ENCODE measurements at places on chromosomes 4 and X. TPM values are rescaled to one million over a fixed set of nuclear protein-coding genes. Genes with fewer than 3 reads are reported as not detected.

DNA sequence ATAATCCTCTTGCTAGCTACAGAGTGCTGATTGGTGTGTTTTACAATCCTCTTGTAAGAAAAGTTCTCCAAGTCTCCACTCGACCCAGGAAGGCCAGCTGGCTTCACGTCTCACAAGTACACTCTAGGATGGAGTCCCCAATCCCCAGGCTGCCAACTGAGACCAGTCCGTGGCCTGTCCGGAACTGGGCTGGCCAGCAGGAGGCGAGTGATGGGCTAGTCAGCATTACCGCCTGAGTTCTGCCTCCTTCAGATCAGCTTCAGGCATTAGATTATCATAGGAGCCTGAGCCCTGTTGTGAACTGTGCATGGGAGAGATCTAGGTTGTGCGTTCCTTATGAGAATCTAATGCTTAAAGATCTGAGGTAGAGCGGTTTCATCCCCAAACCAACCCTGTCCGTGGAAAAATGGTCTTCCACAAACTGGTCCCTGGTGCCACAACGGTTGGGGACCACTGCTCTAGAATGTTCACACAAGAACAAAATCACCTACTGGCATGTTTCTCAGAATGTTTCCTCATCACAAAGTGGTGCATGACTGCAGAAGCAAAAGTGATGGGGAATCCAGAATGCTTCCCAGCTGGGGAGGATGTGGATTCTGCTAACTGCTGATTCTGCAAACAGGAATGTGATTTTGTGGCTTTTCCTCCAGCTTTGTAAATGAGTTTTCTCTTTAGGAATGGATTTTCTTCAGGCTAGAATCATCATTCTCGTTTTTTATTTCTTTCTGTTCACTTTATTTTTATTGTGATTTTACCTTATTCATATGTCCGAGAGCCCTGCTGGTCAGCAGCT, 40.9 kb downstream of the SEPTIN11 start:
- DNase-seq = no peak

DNA sequence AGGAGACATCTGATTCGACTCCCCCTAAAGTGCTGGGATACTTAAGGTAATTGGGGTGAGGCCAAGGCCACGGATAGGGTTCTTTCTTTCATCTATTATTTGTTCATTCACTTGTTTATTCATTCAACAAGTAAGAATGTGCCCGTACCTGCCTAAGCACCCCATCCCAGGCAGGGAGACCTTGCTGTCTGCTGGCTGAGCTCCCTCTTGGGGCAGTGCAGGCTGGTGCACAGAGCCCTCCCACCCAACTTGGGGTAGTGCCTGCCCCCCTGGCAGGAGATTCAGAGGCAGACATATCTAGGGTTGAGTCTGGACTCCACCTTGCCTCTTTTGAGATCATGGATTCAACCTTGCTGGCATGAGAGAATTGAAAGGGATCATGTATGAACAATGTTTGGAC, 95.7 kb downstream of the DRD5 start:
- DNase-seq = no peak

DNA sequence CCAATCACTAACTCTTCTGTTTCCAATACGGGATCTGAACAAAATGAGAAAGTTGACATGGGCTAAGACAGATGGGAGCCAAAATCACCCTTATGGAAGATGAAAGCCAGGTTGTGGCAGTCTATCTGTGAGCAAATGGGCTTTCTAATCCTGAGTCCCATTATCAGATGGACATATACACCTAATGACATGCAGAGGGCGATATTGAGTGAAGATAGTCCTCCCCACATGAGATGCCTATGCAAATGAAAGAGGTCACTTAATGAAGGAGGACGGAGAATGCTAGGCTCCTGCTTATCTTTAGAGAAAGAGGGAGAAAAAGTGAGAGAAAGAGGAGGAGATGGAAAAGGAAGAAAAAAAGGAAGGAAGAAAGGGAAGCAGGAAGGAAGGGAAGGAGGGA, 547.5 kb downstream of the NLGN4X start:
- DNase-seq = no peak

DNA sequence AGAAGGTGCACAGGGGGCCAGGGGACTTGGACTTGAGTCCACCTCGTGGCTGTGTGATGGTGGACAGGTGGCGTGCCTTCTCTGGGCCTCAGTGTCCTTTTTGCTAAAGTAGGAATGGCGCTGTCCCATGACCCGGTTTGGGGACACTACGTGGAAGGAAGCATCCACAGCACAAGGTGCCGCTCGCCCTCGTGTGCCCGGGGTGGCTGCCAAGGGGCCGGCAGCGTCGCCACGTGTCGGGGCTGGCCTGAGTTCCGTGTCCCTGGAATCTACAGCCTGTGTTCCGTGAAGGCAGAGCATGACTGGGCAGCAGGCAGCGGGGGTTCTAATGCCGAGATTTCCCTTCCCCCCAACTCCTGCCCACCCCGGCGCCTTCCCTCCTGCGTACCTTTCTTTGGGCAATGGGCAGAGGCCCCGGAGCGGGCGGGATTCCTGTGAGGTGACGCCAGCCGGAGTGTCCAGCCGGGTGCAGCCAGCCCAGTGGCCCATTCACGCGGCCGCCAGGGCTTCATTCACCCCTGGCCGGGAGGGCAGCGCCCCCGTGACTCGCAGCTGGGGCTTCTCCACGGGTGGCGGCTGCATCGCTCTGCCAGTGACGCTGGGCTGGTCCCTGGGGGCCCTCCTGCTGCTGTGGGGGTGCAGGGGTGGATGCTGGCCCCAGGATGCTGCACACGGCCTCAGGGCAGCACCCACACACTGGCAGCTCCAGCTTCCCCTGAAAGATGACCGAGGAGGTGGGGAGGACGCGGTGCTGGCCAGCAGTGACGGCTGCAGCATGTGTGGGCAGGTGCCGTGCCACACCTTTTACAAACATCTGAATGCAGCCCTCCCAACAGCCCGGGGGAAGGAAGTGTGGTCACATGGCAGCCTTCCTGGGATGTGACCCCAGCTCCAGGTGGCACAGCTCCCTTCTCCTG, 21.2 kb downstream of the DOK7 start:
- no peak for DNase-seq

- DNase-seq = no peak
Measured at GRCh38 chr4:65893271-65893670, 223.0 kb upstream of the EPHA5 start.

- no peak for DNase-seq
Measured at GRCh38 chrX:54721424-54721823, 76.6 kb downstream of the ITIH6 start.

GRCh38 chr4:10733481-10734062, 49.0 kb upstream of the CLNK start:
- no peak for DNase-seq

- no peak for DNase-seq
Measured at GRCh38 chr4:3387154-3387942, 54.4 kb upstream of the HGFAC start.

GRCh38 chrX:55907968-55908607, 190.5 kb downstream of the RRAGB start:
- peak; percentile 8 for DNase-seq

GRCh38 chr4:149465955-149466354, 349.7 kb downstream of the IQCM start:
- DNase-seq = no peak

GRCh38 chrX:78658845-78659744, at the start of gene RTL3:
Gene RTL3, minus strand, starts transcription at chrX:78659328. Its CDS starts 908 bp downstream, at chrX:78658420.
- no peak for DNase-seq

DNA sequence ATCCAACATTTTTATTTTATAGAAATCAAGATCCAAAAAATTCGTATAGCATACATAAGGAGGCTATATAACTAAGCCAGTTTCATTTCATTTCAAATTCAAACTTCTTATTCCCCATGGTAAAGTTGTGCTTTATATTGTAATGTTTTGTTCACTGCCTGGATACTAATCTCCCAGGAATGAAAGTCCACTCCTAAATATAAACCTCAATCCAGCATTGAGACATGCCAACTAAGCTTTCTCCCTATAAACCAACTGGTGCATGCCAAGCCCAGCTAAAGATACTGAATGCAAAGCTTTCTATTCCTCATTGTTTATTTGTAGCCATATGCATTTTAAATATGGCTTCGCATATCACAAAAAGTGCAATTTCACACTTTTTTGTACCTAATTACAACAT, 63.8 kb upstream of the INPP4B start:
- DNase-seq = no peak

GRCh38 chrX:153517423-153517822, at the start of gene ATP2B3:
Gene ATP2B3, plus strand, starts transcription at chrX:153517642. Its CDS starts 18,606 bp downstream, at chrX:153536248.
- DNase-seq = no peak

GRCh38 chr4:108072300-108072699, 82.6 kb downstream of the HADH start:
- DNase-seq = peak; percentile 63

- no peak for DNase-seq
Measured at GRCh38 chr4:145760961-145761929, 81.3 kb downstream of the C4orf51 start.

- DNase-seq = no peak
Measured at GRCh38 chr4:118680808-118681207, 4.4 kb upstream of the METTL14 start.

GRCh38 chr4:147398556-147398955, 82.3 kb upstream of the EDNRA start:
- DNase-seq = no peak

DNA sequence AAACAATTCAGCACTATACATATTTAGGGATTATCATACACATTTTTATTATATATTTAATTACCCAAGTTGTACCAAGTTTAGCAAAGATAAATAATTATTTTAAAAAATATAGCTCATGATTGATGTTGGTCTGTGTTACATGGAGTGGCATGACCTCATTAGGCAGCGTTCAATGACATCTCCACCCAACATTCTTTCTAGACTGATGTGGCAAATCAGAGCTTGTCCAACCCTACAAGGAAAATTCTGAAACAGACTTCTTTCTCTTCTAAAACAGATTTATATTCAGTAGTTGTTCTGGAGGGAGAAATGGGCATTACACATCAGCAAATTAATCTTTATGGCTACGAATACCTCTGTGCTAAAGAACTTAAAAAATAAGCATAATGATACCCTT, 189.7 kb downstream of the PDGFC start:
- DNase-seq = no peak

DNA sequence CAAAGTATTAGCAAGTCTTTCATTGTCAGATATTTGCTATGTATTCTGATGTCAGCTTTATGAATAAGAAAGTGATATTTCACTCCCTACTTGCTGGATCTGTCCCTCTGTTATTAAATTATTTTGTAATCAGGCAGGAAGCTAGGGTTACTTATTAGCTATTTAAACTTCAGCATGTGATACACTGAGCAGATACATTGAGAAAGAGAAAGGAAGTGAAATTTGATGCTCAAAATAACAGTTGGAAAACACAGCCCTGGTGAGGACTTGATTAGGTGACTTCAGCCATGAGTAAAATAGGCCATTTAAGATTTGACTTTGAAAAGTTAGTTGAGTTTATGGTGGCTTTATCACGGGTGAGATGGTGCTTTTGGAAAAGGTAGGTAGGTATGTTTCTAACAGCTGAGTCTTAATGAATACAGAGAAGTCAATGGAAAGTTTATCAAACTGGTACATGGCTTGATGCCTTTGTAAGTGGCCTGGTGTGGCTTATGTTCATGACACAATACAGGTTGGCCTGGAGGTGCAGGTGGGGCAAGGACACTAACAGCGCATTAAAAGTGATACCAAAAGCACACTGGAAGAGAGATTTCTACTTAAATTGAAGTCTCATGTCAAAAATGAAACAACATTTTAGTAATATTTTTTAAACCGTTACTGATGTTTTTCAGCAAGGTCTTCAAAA, 321.2 kb upstream of the SPOCK3 start:
- no peak for DNase-seq

DNA sequence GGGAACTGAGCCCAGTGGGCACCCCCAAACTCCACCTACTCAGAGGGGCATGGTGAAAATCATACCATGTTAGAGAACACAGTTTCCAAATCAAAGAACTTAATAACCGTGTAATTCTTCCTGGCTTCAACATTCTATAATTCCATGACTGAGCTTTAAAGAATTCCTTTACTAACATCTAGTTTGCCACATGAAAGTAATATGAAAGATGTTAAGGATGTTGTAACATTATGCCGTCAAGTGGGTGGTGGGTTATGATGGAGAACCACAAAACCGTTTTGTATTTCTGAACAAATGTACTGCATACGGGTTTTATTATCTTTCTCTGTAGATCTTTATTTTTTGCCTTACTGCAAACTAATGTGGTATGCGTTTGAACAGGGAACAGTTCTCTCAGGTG, 549.0 kb upstream of the MAGEB2 start:
- no peak for DNase-seq

DNA sequence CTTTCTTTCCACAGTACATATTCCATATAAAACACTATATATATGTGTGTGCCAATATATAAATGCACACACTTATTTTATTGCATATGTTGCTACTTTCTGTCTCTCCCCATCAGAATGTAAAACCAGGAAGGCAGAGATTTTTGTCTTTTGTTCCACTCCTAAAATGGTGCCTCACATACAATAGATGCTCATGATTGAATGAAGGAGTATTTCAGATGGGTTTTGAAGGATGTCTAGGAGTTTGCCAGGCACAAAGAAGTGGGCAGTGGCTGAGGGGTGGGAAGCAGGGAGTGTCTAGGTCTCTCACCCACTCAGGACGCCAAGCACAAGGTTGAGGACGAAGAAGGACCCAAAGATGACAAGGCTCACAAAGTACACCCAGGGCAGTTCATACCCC, 5.4 kb downstream of the CACNA1F start:
- no peak for DNase-seq

DNA sequence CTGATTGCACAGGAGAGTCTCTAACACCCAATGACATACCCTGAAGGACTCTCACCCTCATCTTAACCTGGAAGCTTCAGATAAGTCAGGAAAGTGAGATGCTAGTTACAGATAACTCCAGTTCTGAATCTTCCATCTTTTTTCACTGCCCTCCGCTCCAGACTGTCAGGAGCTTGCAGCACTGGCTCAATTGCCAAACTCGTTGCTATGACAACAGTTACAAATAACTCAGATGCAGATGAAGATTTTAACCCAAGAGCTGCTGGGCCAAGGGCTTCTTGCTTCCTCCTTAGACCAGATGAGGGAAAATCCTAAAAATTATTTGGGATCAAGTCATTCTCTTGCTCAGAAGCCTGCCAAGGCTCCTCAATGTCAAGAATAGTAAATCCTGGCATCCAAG, 109.1 kb upstream of the HUWE1 start:
- no peak for DNase-seq

DNA sequence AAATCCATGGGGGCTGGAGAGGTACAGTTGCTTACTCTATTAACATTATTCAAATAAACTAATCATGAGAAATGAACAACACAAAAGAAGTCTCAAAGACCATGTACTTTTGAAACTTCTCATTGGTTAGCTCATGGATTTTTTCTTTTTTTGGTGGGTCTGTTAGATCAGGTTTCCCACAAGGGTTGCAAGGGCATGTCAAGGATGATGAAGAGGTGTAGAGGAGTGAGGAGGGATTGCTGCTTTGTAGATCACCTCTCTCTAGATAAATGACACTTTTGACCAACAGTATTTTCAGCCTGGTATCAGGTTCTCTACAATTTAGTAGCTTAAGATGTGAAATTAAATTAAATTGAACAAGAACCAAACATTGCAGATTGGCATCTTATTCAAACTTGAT, 417.9 kb upstream of the AGA start:
- DNase-seq = no peak

Gene PHEX
- 0.19 TPM for total RNA-seq

Gene PCSK1N
- total RNA-seq = 4.9 TPM

Gene ARMCX1
- total RNA-seq = 5.0 TPM

Gene GAGE12F
- not detected for total RNA-seq

Gene F9
- not detected for total RNA-seq

Gene ERVMER34-1
- total RNA-seq = not detected

Gene ZFP92
- total RNA-seq = 0.49 TPM

Gene PRDM5
- total RNA-seq = 3.8 TPM

Gene KCNE5
- total RNA-seq = 0.23 TPM

Gene GATB
- total RNA-seq = 11.9 TPM

Gene CT45A1
- total RNA-seq = not detected

Gene VCX3A
- not detected for total RNA-seq

All from naive thymus-derived CD8-positive, alpha-beta T cell (primary cell).